ENCODE measurements at places on chromosomes 7 and 10.
A peak's percentile ranks its signal among the peaks of the same experiment; 100 is the strongest.

DNA sequence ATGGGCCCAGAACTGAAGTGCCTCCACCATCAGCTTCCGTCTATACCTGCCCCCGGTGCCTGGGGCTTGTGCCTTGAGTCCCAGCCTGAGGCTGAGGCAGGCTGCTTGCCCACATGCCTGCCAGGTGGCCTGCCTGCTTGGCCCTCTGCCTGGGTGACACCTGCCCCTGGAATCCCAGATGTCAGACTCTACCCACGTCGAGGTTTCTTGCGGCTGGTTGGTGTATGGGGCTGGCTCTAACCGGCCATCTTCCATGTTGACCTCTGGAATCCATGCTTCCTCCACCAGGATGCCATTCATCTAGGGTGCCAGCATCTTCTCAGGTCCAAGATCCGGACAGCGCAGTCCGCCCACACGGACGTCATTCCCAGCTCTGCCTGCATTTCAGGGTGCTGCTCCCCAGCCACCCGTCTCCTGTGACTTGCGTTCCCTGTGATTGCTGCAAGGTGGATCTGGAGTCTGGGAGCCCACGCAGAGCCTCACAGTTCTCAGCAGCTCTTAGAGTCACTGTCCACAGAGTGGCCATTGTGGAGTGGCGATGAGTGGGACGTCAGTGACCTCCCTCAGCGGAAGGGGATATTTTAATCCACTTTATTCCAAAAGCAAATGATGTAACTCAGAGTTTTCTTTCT is 298.1 kb downstream of the TCERG1L start:
- no peak for DNase-seq

DNA sequence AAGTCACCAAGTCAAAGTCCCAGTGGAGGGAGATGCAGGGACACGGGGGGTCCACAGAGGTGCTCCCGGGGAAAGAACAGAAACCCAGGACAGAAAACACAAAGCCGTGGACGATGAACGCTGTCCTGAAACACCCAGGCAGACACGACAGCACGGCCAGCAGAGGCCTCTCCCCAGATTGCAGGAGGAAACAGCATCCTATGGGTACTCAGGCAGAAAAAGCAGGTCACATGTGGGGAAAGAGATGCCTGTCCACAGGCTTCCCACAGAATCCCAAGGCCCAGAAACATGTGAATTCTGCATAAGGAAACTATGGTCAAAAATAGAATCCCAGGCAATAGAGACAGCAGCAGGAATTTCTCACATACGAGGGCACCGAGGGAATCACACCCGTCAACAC is 53.6 kb upstream of the ADGRA1 start:
- DNase-seq = no peak

DNA sequence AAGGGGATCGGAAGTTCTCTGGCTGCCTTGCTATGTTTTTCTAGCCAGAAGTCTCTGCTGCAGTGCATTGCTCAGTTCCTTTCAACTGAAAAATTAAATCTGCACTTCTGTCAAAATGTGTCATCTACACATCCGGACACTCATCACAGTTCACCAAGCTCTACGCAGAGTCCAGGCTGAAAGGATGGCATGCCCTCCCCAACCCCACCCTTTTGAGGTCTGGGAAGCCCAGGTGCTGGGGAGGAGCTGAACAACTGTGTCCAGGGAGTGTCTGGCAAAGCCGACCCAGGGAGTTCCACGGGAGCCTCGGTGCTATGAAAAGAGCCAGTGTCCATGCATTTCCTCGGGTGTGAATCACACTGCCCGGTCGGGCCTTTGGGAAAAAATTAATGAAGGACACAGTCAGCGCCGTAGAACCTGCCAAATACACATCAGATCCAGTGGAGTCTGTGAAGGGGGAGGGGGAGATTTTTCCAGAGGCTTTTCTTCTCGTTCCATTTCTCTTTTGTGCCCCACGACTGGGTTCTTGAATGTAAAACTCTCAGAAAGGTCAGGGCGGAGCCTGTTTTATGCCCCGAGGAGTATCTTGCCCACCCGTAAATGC is 757 bp upstream of the PALS2 start:
- peak; percentile 84 for DNase-seq

DNA sequence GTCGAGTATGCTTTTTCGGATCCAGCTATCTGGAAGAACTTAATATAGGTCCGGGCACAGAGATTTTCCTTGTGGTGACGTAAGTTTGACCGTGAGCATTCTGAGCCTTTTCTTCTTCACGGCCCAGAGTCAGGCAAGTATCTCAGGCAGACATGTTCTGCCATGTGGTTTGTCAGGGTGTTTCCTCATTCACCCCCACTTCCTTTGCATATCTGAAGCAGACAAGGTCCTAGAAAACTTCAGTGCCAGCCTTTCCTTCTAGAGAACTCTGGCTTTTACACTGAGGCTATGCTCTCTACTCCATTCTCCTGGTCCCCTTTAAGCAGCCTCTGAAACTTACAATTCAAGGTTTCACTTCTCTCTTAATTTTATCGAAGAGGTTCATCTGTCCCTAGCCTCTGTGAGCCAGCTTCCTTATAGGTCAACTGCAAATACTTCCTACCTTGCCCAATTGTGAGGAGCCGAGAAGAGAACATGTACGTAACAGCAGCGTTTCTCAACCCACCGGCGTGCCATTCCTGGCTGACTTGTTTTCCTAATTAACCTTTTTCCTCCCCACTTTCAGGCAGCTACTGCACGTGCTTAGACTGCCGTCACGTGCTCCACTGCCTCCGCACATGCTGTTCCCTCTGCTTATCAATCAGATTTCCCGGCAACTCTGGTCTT is 47.3 kb downstream of the CDCA7L start:
- no peak for DNase-seq

- no peak for DNase-seq
Observed at GRCh38 chr7:38296059-38296857, 22.8 kb upstream of the TARP start.

GRCh38 chr7:158003441-158004122 is 584.0 kb downstream of the PTPRN2 start:
- DNase-seq = no peak
